NCI-H2081 (cell line): ENCODE measurements at places on chromosomes 3 and 15.

DNA sequence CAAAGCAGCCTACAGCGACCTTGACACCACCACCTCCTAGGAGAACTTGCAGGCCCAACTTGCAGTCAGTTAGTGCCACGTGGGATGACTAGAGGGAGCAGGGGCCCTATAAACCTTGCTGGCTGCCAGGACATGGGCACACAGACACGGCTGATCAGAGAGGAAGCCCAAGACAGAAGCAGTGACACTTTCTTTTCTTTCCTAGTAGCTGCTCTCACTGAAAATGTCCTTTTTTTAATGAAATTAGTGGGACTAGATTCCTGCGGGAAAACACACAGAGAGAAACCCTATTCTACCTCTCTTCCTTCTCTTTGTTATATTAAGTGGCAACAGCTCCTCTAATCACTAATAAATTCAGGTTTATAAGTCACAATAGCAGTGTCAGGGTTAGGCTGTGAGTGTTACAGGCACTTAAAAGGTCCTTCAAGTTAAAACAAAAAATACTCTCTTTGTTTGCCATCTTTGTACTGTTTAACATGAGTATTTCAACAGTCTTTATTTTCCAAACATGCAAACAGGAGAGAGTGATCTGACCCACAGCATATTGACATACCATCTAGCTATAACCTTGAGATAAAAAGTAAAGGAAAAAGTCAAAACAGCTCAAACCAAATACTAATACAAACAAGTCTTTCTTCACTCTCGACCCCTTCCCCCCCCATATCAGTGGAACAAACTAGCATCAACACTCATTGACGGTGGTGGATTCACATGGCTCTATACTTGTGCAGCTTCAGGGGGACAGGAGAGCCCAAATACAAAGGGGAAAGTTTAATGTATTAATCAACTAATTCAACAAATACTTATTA, 2.1 kb upstream of the TMEM212 start:
- DNase-seq = no peak

DNA sequence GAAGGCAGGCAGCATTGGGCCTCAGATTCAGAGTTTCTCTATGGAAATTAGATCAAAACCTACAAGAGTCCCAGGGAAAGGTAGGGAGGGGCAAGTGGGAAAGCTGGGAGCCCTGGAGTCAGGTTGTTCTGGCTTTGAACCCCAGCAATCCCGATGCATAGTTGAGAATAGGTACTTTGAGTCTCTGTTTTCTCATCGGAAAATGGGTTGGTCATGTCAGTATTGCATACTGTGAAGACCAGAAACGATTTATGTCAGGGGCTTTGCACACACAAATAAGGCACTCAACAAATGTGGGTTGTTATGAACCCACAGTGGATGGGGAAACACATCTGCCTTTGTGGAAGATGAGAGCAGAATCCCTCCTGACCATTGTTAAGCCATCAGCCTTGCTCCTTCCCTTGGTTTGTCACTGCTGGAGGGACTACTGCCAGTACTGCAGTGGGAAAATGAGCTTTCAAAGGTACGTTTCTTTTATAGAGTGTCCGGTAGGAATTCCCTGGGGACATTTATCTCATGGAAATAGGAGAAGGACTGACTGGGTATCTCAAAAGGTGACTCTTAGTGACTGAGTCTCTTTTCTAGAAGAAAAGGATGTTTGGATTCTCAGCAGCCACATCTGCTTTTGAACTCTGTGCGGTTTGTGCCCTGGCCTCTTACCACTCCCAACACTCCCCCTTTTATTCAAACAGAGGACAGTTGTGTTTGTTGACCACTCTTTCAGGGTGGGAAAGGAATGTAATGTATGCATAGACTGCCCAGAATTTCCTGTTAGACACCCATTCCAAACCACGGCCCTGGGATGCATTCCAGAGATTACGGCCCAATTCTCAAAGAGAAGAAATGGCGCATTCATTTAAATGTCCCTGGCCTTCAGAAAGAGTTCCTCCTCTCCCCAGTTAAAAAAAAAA, 54.6 kb upstream of the VILL start:
- no peak for DNase-seq

- DNase-seq = no peak
Measured at GRCh38 chr3:13420831-13421765, 976 bp upstream of the NUP210 start.

DNA sequence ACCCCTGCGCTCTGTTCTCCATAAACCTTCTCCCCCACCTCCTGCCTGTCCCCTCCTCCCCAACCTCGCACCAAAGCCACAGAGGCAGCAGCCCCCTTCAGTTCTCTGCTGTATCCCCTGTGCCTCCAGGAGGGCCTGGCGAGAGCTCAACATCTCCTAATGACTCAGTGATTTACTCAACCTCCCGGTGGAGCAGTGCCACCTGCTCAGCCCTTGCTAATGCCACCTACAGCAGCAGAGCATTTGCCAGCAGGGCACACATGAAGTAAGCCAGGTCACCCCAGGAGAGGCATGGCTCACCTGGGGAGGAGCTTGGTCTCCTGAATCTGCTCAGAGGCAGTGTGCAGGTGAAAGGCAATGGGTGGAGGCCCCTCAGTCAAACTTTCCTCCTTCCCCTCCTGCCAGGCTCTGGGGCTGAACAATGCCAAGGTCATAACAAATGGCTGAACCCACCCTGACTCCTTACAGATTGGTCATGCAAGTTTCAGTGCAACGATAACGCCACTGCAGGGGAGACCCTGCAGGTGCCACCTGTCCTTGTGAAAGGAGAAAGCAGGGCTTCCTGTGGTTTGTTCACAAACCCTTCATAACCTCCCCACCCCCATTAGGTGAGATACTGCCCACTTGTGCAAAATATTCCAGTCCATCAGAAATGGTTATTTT, 19.8 kb downstream of the TRPM1 start:
- DNase-seq = peak; percentile 93

GRCh38 chr3:191688756-191689433, 227.9 kb downstream of the PYDC2 start:
- DNase-seq = no peak

- no peak for DNase-seq
Measured at GRCh38 chr15:77528290-77528967, 104.3 kb downstream of the LINGO1 start.

GRCh38 chr15:40782609-40783227, 12.9 kb downstream of the C15orf62 start:
- peak; percentile 85 for DNase-seq

DNA sequence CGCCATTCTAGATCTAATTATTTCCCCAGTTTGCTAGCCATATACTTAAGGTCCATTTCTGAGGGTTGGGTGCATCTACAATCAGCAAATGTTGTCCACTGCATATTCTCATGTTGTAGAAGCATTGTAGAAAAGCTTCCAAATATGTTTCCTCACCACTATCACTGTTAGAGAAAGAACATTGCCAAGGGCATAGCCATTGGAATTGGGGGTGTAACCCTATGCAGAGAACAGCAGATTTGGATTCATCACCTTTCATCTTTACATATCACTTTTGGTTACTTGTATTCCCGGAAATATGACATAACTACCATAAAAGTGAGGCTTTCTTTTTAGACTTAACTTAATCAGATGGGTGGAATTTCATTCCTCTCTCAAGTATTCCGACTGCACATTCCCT, 203.6 kb downstream of the LSAMP start:
- DNase-seq = no peak

- DNase-seq = no peak
Measured at GRCh38 chr3:66076861-66077470, 38.2 kb upstream of the MAGI1 start.

DNA sequence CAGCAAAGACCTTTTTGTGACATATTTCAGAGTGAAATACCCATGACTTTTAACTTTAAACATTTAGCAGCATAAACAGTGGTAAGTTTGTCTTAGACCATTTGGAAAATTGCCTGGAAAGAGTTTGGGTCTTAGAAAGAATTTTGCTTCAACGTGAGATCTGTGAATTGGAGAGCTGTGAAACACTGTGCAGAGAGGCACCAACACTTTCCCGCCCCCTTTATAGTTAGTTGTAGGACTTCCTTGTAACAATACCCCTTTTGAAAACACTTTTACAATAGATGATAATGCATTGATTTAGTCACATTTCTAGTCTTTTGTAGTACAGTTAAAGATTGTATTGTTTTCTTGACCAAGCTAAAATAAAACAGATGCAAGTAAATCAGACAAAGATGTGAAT, 43.5 kb upstream of the MBNL1 start:
- DNase-seq = no peak
